WTC11 (cell line): ENCODE measurements at places on chromosomes 2 and 18. TPM values are rescaled to one million over a fixed set of nuclear protein-coding genes. Genes with fewer than 3 reads are reported as not detected.

Gene TUBB8B
- total RNA-seq: 0.94 to 1.6 TPM (median 1.2 TPM) in 3 replicates

Gene CCDC150
- total RNA-seq: 37.1 to 43.0 TPM (median 38.2 TPM) in 3 replicates

Gene AMER3
- 0.05 to 0.13 TPM (median 0.09 TPM) in 3 replicates for total RNA-seq

Gene LYG2
- total RNA-seq: 0.25 TPM in 1 of 3 replicates, not detected in the others

Gene IGFBP5
- total RNA-seq: 5.3 to 12.5 TPM (median 6.4 TPM) in 3 replicates

Gene INHBB
- total RNA-seq: 0.14 to 0.26 TPM (median 0.21 TPM) in 3 replicates

Gene NAT8
- not detected in 3 replicates for total RNA-seq

Gene C2orf80
- 0.39 to 0.96 TPM (median 0.87 TPM) in 3 replicates for total RNA-seq

Gene PROM2
- total RNA-seq: 7.9 to 11.8 TPM (median 8.3 TPM) in 3 replicates

Gene FBXO48
- 1.3 to 1.5 TPM (median 1.3 TPM) in 3 replicates for total RNA-seq

Gene CYBRD1
- 5.9 to 7.9 TPM (median 7.2 TPM) in 3 replicates for total RNA-seq

Gene UGT1A1
- 0.11 TPM in 1 of 3 replicates, not detected in the others for total RNA-seq

Gene FOXD4L1
- total RNA-seq: 0.09 TPM in 1 of 3 replicates, not detected in the others

Gene TXNDC2
- 0.09 to 0.26 TPM (median 0.14 TPM) in 3 replicates for total RNA-seq

Gene CDKL4
- 0.16 to 0.46 TPM (median 0.34 TPM) in 3 replicates for total RNA-seq

Gene CKAP2L
- 17.7 to 25.6 TPM (median 17.9 TPM) in 3 replicates for total RNA-seq

Gene IL36B
- total RNA-seq: not detected in 3 replicates

Gene TTR
- 1.0 to 1.7 TPM (median 1.3 TPM) in 3 replicates for total RNA-seq

Gene VWA3B
- total RNA-seq: not detected in 3 replicates

Gene DTNA
- total RNA-seq: 16.1 to 16.9 TPM (median 16.2 TPM) in 3 replicates

Gene LRP1B
- total RNA-seq: 0.14 to 0.52 TPM (median 0.44 TPM) in 3 replicates

Gene GAREM2
- total RNA-seq: 17.4 to 18.9 TPM (median 17.6 TPM) in 3 replicates

Gene SLC5A6
- total RNA-seq: 80.8 to 111 TPM (median 86.4 TPM) in 3 replicates

Gene NEB
- total RNA-seq: 1.7 to 2.1 TPM (median 1.9 TPM) in 3 replicates

Gene COL5A2
- total RNA-seq: 16.0 to 18.4 TPM (median 17.2 TPM) in 3 replicates

Gene GALNT3
- 19.4 to 20.6 TPM (median 20.5 TPM) in 3 replicates for total RNA-seq

Gene COA5
- 29.3 to 35.4 TPM (median 34.7 TPM) in 3 replicates for total RNA-seq

Gene COBLL1
- 4.4 to 6.3 TPM (median 5.8 TPM) in 3 replicates for total RNA-seq

Gene UGT1A5
- not detected in 3 replicates for total RNA-seq

Gene DOK6
- total RNA-seq: 0.48 to 4.1 TPM (median 2.5 TPM) in 3 replicates

Gene EPAS1
- 4.5 to 8.5 TPM (median 4.7 TPM) in 3 replicates for total RNA-seq
